ENCODE measurements at places on chromosomes 12 and 14.

- peak; percentile 86 for DNase-seq
Measured at GRCh38 chr12:67716817-67717216, 68.3 kb downstream of the DYRK2 start.

DNA sequence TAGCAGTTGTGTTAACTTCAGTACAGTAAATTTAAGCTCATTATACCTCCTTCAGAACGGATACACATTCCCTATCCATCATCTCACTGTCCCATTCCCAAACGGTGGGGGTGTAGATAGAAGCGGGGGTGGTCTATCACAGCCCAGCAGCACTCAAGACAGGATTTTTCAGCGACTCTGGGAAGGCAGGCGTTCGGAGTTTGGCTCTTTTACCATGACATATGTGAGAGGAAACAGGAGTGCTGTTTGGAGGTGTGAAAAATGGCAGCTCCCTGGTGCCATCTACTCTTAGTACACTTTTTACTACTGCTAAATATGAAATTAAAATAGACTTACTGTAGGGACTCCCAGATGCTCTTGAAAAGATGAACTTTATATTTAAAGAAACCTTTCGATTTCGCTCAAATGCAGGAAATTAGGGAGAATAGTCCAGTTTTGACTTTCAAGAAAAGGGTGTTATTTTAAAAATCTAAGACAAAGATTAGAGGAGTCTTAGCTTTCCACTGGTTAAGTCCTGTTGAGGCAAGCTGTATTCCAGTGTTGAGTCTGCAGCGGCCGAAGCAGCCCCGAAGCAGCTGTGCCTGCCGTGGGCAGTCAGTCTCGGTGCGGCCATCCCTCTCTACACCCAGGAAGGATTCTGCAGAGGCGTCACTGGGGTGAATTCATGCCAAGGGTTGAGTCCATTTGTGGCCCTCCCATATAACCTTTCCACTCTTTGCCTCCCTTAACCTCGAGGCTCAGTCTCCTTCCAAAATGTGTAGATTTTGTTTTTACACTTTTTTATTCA lies 42.1 kb downstream of the KCNMB4 start:
- DNase-seq, result no peak

DNA sequence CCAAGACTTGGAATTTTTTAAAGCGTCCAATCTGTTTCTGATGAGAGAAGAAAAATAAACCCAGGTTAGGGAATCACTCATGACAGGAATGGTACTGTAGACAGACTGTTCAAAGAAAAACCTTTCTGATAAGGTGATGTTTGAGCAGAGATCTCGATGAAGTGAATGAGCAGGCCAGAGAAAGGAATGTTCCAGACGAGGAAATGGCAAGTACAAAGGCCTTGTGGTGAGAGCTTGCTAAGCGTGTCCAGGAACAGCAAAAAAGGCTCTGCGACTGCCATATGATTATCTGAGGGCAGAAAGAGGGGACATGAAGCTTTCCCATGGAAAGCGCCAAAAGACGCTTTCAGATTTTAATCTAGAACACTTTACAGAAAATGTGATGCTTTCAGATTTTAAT lies 458.4 kb upstream of the SOX5 start:
- DNase-seq, result no peak

- DNase-seq, result no peak
Measured at GRCh38 chr12:44873898-44874297, 2.2 kb downstream of the NELL2 start.

DNA sequence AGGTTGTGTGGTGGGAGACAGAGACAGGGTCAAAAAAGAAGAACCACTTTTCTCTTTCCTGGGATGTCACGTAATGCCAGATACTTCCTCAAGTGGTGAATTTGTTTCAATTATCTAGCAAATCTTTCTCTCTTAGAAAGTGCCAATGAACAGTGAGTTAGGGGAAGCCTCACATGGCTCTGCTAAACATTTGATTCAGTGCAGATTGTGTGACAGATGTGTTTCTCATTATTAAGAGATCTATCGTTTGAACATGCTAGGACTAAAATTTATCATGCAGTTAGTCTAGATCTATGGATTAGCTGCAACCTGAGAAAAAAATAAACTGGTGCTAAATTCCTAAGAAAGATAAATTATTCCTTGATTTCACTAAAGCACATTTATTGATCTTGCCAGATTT lies 247.8 kb downstream of the MDGA2 start:
- no peak for DNase-seq

DNA sequence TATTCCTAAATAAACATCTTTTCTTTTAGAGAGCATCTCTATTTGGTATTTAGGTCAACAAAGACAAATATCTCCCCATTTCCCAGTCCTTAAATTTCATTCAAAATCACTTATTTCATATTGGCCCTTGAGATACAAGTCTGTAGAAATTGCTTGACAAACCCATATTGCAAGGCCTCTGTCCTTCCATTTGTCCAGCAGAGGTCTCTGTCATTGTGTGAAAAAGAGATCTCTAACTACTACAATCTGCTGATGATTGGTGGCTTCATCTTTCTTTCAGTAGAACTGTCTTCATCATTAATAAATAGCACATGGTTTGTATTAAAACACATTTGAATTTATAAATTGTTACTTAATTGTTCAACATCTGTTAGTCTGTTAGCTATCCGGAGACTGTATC lies 252.6 kb downstream of the ACSS3 start:
- no peak for DNase-seq

DNA sequence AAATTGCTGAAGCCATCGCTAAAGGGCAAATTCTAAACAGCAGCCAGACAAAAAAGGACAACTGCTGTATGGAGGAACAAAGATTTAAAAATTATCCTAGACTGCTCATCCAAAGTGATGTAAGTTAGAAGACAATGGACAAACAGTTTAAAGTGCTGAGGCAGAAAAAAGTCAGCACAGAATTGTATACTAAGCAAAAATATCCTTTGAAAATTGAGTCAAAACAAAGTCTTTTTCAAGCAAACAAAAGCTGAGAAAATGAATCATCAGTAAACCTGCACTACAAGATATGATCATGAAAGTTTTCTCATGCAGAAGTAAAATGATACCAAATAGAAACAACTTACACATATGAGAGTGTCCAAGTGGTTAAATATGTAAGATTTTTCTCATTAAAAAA lies 43.6 kb downstream of the EML5 start:
- no peak for DNase-seq

DNA sequence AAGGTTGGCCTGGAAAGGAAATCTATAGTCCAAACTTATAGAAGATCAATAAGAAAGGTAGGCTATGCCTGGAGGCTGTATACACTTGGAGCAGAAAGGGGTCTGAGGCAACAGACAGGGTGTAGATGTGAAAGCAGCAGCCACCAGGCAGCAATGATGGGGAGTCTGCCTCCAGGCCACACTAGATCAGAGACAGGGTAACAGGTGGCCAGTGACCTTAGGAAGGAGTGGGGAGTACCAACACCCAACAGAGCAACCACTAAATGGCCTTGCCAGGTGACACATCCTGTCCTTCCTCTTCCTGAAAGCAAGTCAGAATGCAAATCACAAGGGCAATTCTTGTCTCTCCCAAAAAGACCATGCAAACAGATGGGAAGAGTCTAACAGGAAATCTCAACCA lies 46.4 kb upstream of the NID2 start:
- DNase-seq, result no peak

GRCh38 chr12:22334410-22335100 lies at the start of gene ST8SIA1:
ST8SIA1 (minus strand) TSS chr12:22334707; CDS start chr12:22334232, 475 bp downstream.
- peak; percentile 16 for DNase-seq

DNA sequence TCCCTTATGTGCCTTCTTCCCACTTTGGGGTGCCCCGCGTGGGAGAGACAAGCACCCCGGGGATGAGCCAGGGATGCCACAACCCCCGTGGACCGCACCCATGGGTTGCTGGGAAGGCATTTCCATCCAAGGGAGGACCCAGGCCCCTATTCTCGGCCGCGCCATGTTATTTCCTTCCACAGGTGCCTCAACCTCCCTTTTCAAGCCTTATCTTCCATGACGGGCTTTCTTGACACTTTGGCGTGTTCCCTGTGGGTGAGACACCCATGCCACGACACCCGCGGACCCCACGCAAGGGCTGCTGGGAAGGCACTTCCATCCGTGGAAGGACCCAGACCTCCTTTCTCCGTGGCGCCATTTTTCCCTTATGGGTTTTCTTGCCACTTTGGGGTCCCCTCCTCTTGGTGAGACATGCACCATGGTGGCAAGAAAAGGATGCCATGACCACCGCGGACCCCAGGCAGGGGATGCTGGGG lies 269.2 kb downstream of the ALG10 start:
- no peak for DNase-seq

GRCh38 chr14:88518592-88519512 lies 36.0 kb downstream of the PTPN21 start:
- peak; percentile 71 for DNase-seq

DNA sequence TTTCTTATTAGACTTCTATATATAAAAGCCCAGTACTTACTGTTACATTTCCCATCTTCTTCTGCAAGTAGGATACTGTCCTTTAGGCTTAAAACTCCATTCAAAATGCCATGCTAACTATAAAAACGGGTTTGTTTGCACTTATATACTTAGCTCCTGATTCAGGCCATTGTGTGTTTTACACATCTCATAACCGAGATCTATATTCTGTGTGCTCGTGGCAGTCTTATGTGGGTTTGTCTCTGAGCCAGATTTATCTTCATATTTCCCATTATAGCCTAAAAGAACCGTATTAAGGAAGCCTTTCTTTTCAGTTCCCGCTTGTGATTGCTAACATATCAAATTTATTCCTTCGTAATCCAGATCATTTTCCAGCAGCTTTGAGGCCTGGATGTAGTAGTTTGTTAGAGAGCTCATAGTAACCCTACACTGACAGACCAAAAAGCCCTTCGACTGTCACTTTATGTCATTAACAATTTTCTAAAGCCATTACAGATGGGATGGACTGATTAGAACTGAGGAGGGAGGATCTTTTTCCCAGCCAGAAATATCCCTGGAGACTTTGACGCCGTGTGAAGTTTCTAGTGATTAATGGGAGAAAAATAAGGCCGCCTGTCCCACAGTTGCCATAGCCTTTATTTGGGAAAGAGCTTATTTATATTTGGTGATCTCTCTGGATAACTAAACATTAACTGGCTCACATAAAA lies 508.5 kb downstream of the FOXG1 start:
- DNase-seq, result no peak

- no peak for DNase-seq
Measured at GRCh38 chr12:80941916-80942315, 4.2 kb upstream of the LIN7A start.

DNA sequence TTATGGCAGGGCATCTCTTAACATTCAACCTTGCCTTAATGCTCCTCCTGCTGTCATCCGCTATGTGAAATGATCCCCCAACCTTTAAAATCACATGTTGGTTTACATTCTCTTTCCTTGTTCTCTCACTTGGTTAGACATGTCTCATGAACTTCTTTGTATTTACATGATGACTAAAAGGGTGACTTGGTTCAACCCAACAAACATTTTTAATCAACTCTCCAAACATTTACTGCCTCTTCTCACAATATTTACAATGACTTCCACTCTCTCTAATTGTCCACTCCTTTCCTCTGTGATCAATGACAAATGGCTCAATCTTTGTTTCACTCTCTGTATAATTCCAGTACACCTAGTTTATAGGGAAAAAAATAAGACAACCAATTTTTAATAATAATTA lies 506.1 kb downstream of the NELL2 start:
- DNase-seq, result no peak
